ENCODE measurements at places on chromosomes 1 and 21.

DNA sequence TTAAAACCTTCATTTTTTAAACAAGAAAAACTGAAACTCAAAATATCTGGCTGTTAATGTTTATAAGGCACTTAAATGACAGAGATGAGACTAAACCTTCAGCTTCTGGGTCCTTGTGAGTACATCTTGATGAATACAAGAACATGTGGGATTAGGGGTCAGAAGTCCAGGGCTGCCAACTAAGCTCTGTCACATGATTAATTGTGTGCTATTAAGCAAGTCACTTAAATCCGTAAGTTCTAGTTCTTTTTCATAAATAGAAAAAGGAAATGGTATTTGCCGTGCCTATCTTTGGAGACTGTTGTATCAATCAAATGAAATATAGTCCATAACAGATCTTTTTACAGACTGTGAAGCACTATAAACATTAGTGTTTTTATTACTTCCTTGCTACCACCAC lies 43.2 kb upstream of the KCTD3 start:
- no peak for DNase-seq

GRCh38 chr1:185514311-185514710 lies 197.3 kb upstream of the IVNS1ABP start:
- no peak for DNase-seq

- DNase-seq, result no peak
Observed at GRCh38 chr1:247077876-247078257, 744 bp downstream of the ZNF670 start.

- DNase-seq, result no peak
Observed at GRCh38 chr21:33189237-33189636, 40.5 kb upstream of the IFNAR2 start.

- DNase-seq, result no peak
Observed at GRCh38 chr1:220970311-220970710, 91.1 kb downstream of the HLX start.

DNA sequence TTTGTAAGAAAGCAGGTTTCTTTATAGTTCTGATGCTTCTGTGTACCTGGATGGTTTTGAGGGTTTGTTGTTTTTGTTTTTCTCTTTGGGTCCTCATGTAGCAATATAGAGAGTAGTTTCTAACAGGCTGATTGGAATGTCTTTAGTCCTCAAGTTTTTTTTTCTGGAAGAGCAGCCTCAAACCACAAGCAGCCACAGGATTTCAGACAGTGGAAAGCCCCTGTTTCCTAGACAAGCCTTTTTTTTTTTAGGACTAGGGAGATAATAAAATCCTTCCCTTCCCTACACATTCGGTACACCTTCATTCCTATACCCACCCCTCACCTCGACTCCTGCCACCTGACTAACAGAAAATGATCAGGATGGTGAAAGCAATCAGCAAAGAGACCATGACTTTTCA lies 47.6 kb downstream of the ACP6 start:
- no peak for DNase-seq

- no peak for DNase-seq
Observed at GRCh38 chr1:72606216-72606810, 324.0 kb upstream of the NEGR1 start.

DNA sequence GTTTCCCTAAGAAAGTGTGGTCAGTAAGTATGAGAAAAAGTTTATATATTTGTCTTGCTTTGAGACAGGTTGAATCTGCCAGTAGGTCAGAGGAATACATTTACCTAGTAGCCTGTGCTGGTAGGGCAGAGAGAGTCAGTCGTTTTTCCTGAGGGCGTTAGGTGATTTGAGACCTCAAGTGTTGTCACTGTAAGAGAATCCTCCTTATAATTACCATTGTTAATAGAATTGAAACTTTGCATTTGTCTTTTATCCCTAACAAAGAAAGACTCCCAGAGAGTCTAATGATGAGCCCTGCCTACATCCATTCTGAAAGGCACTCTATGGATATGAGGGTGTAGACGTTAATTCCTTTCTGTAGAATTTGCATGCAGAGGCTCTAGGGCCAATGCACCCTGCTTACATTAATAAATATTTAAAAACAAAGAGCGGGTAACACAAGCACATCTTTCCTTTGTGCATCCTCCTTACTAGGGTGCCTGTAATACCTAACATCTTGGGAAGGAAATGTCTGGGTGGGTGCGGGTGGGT lies 16.4 kb downstream of the PBX1 start:
- no peak for DNase-seq

- DNase-seq, result no peak
Observed at GRCh38 chr1:4379451-4380175, 274.8 kb upstream of the AJAP1 start.

- DNase-seq, result peak; percentile 4
Observed at GRCh38 chr1:235998812-235999211, 66.1 kb downstream of the NID1 start.

- no peak for DNase-seq
Observed at GRCh38 chr1:3441880-3442279, 12.6 kb upstream of the ARHGEF16 start.

- DNase-seq, result no peak
Observed at GRCh38 chr1:159214149-159214760, 9.6 kb downstream of the ACKR1 start.

- no peak for DNase-seq
Observed at GRCh38 chr1:51871351-51871975, 7.1 kb downstream of the NRDC start.

GRCh38 chr1:198116469-198116868 lies 40.3 kb upstream of the NEK7 start:
- no peak for DNase-seq

DNA sequence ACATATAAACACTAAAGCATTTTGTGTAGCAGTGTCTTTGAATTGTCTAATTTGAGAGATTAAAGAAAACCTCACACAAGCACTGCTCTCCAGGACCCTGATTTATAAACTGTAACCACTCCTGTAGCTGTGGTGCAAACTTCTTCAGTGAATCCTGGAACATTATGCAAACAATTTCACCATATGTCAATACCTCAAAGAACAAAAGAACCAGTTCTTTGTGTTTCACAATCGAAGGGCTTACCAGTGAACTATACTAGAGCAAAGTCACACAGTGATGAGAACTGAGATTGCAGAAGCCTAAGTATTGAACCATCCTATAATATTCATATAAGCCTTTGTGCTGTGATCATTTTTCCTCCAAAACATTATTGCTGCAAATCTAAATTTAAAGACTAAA lies 21.5 kb downstream of the DPH5 start:
- no peak for DNase-seq

- no peak for DNase-seq
Observed at GRCh38 chr1:155000411-155000725, 2.2 kb upstream of the ZBTB7B start.

DNA sequence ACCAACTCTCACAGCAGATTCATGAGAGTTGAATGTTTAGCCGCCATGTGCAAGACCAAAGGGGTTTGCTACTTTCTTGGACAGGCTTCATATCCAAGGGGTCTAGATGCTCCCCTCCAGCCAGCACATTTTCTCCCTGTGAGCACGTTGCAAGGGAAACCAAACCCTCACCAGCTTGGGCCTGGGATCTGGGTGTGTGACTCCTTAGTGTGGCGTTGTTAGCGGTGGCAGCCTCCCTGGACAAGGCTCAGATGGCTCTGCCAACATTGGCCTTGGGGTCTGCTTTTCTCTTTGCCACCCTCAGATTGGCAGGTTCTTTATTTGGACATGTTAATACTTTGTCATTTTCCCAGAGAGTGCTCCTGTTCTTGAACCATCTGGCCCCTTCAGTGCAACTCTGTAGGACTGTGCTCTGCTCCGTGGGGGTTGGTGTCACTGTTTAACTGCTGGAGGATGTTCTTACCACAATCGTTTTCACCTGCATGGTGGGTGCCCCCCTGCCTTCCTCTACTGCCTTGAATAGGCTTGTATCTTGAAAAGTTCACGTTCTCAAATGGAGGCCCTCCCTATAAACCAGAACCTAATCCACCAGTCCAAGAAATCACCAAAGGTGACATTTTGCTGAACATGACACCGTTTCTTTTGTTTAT lies 13.4 kb downstream of the ABCG1 start:
- no peak for DNase-seq

DNA sequence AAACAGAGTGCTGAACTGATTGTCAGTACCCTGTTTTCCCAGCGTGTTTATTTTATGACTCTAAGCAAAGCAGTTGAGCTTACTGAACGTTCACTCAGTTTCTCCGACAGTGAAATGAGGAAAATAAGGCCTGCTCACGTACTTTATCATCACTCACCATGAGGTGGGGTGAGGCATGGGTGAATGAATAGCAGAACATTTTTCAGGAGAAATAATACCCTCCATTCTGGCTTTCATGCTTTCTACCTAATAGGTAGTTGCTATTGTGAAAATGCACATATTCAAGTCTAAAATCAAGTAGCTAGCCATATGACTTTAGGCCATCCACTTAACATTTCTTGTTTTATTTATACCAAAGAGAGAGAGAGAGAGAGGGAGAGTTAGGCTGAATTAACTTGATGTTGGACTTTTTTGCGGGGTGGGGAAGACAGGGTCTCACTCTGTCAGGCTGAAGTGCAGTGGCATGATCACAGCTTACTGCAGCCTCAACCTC lies 178.2 kb downstream of the VPS13D start:
- no peak for DNase-seq

DNA sequence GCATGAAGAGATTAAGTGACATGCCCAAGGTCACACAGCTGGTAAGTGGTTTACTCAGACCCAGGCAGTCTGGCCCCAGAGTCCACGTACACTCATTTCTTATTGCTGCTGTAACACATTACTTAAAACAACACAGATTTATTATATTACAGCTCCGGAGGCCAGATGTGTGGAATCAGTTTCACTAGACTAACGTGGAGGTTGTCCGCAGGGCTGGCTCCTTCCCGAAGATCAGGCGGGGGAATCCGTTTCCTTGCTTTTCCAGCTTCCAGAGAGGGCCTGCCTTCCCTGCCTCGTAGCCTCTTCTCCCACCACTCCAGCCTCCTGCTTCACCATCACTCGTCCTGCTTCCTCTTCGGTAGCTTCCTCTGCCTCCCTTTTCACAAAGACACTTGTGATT lies 81.2 kb downstream of the KCNN3 start:
- DNase-seq, result no peak

GRCh38 chr1:36055706-36056105 lies 28.2 kb upstream of the TEKT2 start:
- no peak for DNase-seq

- DNase-seq, result no peak
Observed at GRCh38 chr1:212077028-212077427, 41.5 kb downstream of the DTL start.

DNA sequence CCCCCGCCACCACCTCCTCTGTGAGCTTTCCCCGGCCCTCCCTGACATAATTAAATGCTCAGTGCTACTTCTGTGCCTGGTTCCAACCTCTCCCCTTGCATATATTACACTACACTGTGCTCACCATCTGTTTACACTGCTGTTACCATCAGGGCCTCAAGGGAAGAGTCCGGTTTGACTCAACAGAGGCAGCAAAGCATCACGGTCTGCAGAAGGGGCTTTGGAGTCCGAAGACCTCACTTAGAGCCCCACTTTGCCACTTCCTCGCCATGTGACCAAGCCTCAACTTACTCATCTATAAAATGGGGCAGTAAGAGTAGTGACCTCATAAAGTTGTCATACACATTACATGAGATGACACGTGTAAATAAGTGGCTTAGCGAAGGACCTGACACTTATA lies 27.4 kb downstream of the KCNN3 start:
- DNase-seq, result no peak

GRCh38 chr1:51636191-51636590 lies 19.3 kb downstream of the OSBPL9 start:
- DNase-seq, result no peak

DNA sequence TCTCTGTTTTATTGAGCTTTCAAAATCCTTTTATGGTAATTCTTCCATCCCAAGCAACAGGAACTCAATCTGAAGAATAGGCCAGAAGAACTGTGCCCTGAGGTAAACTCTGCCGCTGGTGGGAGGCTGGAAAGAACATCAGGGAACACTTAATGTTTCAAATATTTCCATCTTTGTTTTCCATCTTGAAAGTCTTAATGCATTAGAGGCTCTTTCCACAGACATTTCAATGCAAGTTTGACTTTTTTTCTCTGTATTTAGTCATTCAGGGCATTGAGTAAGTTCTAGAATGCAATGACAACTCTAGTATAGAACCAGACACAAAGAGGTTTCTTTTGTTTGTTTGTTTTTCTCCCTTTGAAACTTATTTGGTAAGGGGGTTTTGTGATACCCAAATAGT lies 61.5 kb downstream of the KIAA0040 start:
- no peak for DNase-seq

- no peak for DNase-seq
Observed at GRCh38 chr21:33673473-33673872, 31.2 kb downstream of the ITSN1 start.

DNA sequence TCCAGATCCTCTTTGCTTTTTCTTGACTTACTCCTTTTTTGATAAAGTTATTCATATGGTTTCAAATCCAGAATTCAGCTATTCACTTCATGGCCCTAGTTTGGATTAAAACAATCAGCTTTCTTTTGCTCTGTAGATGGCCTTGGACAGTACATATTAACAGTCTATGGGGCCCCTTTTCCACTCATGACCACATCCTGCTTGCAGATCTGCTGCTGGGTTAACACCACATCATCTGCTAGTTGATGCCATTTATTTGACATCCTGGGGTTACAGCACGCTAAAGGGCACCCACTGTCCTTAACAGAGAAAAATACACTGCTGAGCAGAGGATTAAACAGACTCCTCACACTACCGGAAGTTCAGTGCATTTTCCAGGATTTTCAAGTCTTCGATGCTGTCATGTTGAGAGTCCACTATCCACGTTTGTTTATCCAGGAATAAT lies 941 bp upstream of the IFI16 start:
- no peak for DNase-seq

DNA sequence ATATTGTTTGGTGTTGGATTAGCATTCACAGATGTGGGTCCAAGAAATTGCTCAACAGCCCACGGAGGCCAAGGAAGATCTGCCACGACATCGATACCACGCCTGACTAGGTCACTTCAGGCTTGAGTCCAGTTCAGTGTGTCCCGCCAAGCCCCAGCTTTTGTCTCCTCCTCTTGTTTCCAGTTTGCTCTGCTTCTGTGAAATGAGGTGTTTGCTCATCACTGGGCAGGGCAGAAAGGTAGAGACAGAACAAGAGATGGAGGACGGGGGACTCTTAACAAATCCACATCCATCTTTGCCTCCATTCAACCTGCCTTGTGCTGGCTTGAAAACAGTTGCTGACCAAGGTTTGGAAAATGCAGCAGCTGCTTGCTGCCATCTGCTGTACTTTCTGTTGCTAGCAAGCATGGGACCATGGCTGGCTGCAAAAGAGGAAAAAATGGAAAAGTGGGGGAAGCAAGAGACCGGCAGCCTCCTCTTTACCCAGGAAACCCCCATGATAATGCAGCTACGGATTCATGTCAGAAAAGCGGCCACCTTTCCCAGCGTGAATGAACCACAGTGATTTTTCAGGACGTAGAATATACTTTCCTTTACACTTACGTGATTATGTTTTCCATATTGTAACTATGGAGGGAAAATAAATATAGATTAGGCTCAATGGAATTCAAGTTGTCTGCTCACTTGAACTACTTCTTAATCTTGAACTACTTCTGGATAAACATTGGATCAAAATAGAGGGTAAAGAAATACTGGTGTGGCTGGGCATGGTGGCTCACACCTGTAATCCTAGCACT lies 80.2 kb upstream of the GREM2 start:
- DNase-seq, result no peak
